ENCODE measurements at places on chromosomes 2 and 18. TPM values are rescaled to one million over a fixed set of nuclear protein-coding genes. Genes with fewer than 3 reads are reported as not detected.

Gene TUBA3D
- not detected for total RNA-seq

Gene FSHR
- not detected for total RNA-seq

Gene CIB4
- not detected for total RNA-seq

Gene PTCD3
- total RNA-seq = 65.1 TPM

Gene FSIP2
- total RNA-seq = 0.11 TPM

Gene MROH2A
- total RNA-seq = not detected

Gene DYNAP
- total RNA-seq = not detected

Gene UGT1A9
- not detected for total RNA-seq
